ENCODE measurements at places on chromosomes 5 and 9.

DNA sequence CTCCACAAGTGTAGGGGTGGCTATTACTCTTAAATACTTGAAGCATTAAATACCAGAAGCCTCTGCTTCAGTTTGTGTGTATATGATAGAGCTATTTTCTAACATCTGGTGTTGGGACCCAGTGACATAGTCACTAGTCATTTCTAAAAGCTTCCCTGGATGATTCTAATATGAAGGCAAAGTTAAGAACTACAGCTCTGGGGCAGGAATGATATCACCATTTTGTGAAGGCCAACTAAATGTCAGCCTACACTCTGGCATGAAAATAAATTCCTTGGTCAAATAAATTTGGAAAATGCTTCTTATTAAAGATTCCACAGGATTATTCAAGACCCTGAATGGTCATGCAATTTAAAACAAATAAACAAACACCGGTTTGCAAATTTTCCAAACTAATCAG lies 197.7 kb downstream of the PLK2 start:
- DNase-seq = no peak

DNA sequence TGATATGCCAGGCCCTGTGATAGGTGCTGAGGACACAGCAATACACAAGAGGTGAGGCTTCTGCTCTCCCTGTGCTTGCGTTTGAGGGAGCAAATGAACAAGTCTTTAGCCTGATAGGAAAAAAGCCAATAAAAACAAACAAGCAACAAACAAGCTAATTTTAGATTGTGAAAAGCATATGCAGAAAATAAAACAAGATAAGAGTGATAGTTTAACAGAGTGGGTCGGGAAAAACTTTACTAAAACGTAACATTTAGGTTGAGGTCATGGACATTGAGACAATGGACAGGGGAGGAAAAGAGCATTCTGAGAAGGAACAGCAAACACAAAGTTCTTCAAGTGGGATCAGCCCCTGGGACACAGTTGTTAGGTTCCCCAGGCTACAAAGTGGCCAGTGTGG lies 4.3 kb downstream of the SMIM3 start:
- DNase-seq = no peak

- DNase-seq = no peak
These were observed 3.5 kb upstream of the OR5C1 start for GRCh38 chr9:122785269-122785668.

DNA sequence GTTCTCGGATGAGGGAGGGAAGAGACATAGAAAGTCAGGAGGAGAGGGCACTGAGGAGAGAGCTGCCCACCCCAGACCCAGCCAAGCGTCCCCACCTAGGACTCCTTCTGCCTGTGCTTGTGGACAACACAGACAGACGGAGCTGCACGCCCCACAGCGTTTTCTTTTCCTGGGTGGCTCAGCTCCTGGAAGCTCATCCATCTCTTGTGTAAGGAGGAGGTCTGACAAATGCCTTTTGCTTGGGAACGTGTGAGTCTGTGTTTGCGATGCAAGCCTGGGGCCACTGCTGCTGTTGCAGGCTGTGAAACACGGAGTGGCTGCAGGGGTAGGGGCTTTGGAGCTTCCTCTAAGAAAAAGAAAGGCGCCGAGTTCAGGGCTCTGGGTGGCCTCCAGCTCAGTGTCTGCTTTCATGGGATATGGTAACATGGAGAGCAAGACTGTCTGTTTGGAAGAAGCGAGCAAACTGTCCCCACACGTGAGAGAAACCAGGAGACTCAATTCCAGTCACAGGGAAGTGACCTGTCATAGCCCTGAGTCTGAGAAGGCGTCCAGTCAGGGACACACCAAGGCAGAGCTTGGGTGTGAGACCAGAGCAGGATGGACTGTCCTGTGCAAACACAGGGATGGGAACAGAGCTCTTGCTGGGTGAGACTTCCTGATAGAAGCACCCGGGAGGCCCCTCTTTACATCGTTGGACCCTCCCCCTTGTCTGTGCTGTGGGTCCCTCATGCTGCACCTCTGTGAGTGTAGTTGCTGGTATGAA lies 42.7 kb downstream of the GADD45G start:
- no peak for DNase-seq

DNA sequence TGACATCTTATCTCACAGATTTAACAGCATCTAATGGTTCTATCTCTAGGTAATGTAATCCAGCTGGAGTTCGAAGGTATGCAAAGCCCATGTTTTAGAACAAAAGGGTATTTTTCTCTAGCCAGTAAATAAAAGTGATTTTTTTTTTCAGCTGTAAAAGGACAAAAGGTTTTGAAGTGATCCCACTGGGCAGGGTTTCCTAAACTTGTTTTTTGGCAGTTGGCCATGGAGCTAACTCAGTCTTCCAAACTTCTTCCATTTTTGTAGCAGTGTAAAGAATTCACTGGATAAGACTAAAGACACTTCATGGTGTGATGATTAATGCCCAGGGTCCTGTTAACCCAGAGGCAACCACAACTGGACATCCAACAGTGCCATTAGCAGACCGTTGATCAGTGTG lies 63.8 kb downstream of the TMEM252 start:
- no peak for DNase-seq

DNA sequence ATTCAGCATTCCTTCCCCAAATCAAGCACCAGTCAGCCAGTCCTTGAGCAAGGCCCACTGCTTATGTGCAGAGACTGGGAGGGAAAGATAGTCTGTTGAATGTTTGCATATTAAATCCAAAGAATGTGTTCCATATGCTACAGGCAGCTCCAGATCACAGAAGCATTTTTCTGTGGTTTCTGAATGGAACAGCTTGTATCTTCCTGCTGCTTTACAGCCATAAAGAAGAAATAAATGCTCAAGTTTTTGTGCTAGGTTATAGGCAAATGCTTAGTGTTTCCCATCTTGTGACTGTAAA lies 310.3 kb downstream of the TRIM36 start:
- DNase-seq = no peak

- no peak for DNase-seq
These were observed 94.1 kb upstream of the CD180 start for GRCh38 chr5:67290655-67291054.

- DNase-seq = no peak
These were observed 7.3 kb downstream of the PCDH1 start for GRCh38 chr5:141870871-141871270.

GRCh38 chr5:59654691-59655090 lies 238.8 kb downstream of the PDE4D start:
- no peak for DNase-seq

GRCh38 chr5:71589903-71590302 lies 2.8 kb downstream of the MCCC2 start:
- no peak for DNase-seq

GRCh38 chr5:179768326-179769085 lies 25.3 kb upstream of the LTC4S start:
- DNase-seq = no peak

DNA sequence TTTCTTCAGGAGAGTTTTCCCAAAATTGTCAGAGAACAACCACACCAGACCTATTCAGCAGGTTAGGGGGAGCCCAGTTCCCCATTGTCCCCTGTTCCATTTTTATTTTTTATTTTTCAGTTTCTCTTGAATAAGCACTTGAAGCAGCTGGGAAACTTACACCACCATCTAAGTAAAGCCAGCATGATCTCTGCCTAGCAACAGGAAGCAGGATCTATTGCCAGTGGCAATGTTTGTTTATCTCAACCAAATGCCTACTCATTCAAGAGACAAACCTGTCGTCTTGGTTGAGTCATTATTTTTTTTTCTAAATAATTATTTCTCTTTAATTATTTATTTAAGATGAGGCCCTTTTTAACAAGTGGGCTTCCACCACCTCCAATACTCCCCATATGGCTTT lies 379.3 kb downstream of the PLK2 start:
- no peak for DNase-seq

DNA sequence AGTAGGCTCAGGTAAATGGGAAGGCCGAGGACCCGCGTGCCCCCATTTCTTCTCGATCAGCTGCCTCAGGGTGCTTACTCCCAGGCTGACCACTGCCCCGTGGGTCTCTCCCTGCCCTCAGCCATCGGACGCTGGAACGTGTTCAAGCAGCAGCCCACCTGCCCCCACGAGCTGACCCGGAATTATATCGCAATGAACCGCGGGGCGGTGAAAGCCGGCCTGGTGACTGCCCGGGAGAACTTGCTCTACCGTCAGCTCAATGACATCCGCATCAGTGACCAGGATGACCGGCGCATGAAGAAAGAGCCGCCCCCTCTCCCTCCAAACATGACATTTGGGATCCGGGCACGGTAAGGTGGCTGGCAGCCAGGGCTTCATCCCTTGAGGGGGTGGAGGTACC lies 83.2 kb upstream of the BARHL1 start:
- DNase-seq = no peak

- no peak for DNase-seq
These were observed 223.4 kb downstream of the CSNK1G3 start for GRCh38 chr5:123735384-123735783.

DNA sequence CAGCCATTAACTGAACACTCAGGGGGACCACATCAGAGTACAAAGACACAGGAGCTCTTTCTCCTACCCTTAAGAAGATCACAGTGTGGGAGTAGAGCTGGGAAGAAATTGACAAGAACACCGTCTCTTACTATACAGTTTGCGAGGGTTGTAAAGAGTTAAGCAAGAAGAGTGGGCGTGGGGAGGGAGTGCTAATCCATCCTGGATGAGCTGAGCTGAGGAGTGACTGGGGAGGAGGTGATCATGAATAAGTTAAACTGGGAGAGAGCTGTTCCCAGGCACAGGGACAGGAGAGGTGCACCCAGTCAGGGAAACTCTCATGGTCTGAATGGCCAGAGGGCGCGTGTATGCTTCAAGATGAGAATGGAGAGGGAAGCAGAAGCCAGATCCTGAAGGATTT lies 17.2 kb downstream of the TAF1L start:
- DNase-seq = no peak

DNA sequence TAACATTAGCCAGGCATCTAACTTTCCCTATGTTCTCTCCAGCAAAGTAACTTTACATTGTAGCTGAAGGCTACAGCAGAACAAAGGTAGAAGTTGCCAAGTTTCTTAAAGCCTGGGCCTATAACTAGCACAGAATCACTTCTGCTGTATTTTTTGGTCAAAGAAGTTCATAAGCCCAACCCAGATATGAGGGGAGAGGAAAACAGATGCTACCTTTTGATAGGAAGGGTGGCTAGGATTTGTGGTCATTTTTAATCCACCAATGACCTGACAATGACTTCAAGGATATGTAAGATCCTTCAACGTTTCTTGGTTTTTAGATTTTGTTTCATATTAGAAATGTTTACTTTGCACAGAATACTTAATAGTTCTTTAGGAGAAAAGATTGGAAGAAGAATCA lies 64.2 kb upstream of the RANBP3L start:
- DNase-seq = no peak

DNA sequence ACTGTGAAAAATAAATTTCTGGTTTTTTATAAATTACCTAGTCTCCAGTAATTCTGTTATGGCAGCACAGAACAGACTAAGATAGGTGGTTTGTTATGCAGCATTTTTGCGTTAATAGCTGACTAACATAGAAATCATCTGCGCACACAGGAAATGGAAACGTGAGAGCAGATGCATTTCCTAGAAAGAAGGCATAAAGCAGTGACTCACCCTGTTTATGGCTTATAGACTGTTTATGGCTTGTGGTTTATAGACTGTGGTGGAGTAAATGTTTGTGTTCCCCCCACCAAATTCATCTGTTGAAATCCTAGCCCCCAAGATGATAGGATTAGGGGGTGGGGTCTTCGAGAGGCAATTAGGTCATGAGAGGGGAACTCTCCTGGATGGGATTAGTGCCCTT lies 18.3 kb upstream of the OSMR start:
- DNase-seq = no peak

DNA sequence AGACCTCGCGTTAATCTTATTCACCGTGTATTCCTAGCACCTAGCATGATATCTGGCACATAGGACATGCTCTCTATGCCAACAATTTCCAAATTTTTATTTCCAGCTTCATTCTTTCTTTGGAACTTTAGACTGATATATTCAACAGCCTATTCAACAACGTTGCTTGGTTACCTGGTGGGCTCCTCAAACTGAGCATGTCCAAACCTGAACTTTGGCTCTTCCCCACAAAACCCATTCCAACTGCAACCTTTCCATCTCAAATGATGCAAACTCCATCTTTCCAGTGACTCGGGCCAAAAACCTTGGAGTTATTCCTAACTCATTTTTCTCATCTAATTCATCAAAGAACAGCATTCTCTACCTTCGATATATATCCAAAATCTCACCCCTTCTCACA lies 525.2 kb downstream of the AGTPBP1 start:
- DNase-seq = no peak

DNA sequence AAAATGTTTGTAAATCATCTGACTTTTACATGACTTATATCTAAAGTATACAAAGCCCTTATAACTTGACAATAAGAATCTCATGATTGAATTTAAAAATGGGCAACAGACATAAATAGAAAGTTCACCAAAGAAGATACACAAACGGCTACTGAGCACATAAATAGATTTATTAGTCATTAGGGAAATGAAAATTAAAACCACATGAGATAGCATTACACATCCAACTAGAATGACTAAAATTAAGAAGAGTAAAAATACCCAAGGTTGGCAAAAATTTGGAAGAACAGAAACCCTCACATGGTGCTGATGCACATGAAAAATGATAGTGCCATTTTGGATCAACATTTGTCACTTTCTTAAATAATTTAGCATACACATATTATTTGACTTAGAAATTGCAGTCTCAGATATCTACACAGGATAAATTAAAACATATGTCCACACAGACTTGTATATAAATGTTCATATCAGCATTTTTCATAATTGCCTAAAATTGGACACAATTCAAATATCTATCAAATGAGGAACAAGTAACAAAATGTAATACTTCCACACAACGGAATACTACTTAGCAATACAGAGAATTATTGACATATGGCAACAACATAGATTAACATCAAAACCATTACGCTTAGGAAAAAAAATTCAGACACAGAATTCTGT lies 359.1 kb upstream of the DAB2 start:
- DNase-seq = no peak

DNA sequence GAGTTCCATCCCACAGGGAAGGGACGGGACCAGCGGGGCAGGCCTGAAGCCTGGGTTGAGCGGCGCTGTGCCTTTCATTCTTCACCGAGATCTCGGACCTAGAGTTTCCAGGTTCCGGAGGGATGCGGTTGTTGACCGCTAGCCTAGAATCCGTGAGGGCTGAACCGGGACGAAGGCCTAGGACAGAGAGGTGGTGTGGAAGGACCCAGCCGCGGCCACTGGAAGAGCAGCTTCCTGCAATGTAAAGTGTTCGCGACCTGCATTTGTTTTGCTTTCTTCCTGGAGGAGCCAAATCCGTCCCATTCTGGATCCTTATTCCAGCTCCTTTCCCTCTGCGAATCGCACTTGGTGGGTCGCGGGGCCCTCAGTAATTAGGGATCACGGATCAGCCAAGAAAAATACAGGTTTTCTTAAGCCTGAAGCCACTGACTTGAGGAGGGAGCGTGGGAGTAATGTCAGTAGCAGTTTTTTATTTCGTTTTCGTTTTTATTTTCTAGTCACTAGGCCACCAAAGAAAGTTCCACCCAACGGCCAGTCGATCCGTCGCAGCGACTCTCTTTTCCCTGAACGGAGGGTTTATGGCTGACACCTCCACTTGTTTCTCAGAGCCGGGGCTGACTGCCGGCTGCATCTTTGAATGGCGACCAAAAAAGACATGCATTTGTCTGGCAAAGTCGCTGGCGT lies 48.6 kb downstream of the ANXA2R start:
- no peak for DNase-seq

- DNase-seq = no peak
These were observed 34.8 kb upstream of the TMC1 start for GRCh38 chr9:72486594-72486955.

- no peak for DNase-seq
These were observed 24.0 kb upstream of the KLF4 start for GRCh38 chr9:107513464-107514100.

- no peak for DNase-seq
These were observed 1656.5 kb downstream of the EFNA5 start for GRCh38 chr5:106014262-106014661.

GRCh38 chr9:7976167-7976755 lies 176.7 kb upstream of the DMAC1 start:
- DNase-seq = peak; percentile 19

All from activated T-helper 1 cell treated with Interleukin-2 at 50 U/mL for 16 hours (primary cell).